ENCODE measurements at places on chromosomes 4 and X.

DNA sequence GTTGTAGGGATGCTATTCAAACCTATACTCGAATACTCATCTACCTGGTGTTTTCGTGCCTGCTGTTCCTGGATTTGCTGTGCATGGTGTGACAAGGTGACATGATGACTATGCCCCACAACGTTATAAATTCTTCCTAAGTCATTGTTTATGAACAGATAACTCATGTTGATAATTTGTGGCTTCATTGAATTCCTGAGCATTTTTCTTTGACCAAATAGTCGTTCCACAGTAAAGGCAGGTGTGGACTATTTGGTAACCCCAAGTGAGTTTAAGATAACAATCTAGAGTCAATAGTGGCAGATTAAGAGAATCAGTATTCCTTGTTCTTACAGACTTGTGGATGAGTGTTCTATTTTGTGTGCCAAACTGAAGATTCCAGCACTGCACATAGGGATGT lies 59.9 kb downstream of the SNX25 start:
- DNase-seq, result no peak

DNA sequence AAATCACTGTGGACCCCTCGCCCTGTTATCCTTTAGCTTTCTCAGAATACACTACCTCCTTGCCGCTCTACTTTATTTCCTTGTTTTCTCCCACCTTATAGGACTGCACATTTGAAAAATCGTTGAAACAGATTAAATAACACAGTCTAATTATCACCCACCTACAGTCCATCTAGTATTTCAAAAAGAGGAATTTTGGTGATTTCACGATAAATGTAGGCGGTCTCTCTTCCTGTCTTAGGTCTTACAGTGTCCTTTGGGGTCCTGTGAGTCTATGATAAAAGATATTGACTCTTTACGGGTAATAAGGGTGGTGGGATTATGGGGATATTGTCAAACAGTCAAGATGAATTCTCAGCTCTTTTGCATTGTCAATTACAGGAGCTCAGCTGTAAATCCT lies 2.4 kb upstream of the TBL1X start:
- DNase-seq, result peak; percentile 36

DNA sequence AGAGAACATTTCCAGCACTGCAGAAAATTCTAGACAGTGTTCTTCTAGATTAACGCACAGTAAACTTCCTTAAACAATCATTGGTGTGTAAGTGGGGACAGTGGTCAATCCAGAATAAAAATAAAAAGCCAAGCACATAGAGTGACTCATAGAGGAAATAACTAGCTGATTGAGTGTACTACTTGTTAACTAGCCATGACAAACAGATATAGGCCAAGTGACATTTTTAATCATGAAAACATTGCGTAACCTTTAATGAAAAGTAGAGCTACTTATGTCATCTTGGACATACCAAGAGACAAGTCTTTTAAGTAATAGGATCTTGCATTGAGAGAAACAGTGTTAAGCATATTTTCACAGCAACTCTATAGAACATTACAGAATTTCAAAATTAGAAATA lies 233.9 kb upstream of the MAB21L2 start:
- DNase-seq, result peak; percentile 4

DNA sequence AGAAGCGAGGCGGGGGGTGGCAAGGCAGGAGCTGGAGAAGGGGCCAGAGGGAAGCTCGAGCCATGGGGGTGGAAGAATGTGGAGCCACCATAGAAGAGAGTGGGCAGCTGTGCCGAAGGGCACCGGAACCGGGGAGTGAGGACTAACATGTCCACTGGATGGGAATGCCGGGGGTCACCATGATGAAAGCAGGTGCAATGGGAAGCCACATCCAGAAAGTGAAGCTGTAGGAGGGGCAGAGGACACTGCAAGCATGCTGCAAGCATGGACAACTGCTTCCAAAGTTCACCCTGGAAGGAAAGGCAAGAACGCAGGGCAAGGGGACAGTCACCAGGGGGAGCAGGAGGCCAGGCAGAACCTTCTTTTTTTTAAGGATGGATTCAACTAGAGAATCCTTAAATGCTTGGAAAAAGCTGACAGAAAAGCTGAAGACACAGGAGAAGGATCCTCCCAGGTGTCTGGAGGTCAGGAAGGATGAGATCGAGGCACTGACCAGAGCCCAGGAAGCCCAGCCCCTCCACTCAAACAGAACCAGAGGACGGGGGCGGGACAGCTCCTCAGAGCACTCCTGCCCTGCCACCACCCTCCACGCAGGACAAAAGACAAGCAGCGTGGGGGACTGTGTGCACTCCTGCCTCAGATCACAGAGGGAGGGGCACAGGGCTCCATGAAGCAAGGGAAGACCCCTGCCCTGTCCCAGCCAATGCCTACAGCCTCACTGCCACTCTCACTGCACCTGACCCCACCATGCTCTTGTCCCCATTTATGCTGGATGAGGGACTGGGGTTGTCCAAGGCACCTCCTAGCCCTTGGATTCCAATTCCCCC lies 169.2 kb downstream of the AFAP1 start:
- DNase-seq, result no peak

DNA sequence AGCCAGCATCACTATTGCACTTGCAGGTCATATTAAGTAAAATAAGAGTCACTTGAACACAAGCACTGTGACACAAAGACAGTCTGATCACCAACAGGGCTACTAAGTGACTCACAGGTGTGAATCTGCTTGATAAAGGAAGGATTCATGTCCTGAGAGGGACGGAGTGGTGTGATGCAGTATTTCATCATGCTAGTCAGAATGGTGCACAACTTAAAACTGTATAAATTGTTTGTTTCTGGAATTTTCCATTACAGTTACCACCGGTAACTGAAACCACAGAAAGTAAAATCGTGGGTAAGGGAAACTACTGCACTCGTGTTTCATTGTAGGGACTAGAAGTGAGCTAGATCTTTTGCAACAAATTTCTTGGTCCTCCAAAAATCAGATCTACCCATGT lies 109.7 kb downstream of the ELOVL6 start:
- no peak for DNase-seq

- DNase-seq, result no peak
Measured at GRCh38 chr4:142516686-142517526, 329.2 kb downstream of the INPP4B start.

DNA sequence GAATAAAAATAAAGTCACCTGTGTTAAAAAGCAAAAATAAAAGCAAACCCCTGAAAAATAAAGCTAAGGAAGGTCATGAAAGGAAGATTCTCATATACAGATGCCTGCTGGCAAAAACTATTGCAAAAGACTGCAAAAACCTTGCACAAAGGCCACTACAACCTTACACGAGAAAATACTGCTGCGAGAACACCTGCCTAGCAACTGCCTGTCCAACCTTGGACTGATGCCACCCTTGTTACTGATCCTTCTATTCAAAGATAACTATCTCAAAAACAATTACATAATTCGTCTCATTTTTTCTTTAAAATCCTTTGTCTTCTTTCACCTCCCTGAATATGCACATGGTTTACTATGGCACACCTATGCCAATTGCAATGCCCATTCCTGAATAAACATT lies 49.6 kb downstream of the SLC2A9 start:
- DNase-seq, result no peak

DNA sequence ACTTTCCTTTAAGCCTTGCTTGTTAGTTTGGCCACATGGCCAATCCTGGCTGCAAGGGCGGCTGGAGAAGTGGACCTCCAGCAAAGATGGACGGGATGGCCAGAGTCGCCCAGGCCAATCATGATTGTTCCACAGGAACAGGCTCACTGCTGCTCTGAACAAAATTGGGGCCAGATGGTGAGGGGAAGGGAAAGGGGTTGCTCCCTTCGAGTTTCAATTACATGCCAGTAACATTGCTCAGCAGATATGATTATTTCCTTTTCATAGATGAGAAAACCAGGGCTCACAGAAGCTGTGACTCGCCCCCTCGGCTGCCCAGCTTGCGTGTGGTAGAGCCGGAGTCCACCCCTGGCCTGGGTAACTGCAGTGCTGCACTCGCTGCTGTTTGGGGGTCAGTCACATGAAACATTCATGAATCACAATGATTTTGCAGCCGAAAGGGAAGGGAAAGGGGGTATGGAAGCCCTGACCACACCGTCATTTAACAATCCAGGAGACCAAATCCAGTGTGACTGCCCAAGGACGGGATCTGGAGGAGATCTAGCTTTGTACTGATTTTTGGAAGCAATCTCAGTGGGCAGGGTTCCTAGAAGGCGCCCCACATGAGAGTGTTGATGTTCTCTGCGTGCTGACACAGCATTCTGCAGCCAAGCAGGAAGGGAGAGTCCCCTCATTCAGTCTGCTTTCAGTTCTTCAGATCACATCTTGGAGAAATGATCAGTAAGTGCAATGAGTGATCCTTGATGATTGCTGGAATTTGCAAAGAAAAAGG lies 77.3 kb upstream of the MSX1 start:
- no peak for DNase-seq

GRCh38 chr4:118363166-118363565 lies 10.4 kb upstream of the PRSS12 start:
- no peak for DNase-seq

- DNase-seq, result no peak
Measured at GRCh38 chrX:94288972-94289371, 615.0 kb downstream of the FAM133A start.

DNA sequence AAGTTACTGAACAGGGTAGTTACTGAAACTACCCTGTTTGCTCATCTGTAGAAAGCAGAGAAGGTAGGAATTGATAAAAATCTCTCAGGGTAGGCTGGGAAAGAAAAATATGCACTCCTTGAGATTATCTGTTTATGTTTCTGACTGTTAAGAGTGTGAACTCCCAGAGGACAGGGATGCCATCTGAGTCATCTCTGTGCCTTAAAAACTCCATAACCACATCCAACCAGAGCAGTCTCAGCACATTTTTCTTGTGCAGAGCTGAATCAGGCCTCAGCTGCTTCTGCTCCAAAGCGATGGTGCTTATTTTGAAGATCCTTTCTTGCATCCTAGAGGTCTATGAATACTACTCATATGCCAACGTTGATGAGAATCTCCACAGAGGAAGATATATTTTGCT lies 9.9 kb downstream of the CENPVL3 start:
- DNase-seq, result no peak

GRCh38 chrX:154013614-154014360 lies 5.9 kb downstream of the IRAK1 start:
- DNase-seq, result no peak

GRCh38 chr4:91958596-91958995 lies 345.2 kb upstream of the GRID2 start:
- no peak for DNase-seq

DNA sequence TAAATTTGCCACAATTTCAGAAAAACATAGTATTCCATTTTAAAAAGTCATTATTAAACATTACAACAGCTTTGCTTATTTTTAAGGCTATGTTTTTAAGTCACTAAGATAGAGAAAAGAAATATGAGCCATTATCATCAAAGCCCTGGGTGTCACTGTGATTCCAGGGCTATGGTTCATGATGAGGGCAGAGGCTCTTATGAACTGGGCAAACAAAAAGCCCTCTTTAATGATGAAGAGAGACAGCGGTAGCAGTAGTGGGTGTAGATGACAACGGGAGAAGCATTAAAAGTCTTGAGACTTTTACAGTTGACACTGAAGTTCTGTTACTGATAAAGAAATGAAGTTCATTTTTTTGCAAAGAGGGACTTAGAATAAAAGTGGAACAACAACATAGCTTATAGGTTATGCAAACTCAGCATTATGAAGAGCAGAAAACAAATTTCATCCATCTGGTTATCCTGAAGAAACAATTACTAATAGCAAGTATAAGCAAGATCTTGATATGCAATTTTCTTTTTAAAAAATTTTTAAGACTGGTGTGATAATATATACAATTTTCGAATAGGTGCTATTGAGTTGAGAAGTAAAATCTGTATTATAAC lies 202.7 kb upstream of the ETNPPL start:
- DNase-seq, result no peak

DNA sequence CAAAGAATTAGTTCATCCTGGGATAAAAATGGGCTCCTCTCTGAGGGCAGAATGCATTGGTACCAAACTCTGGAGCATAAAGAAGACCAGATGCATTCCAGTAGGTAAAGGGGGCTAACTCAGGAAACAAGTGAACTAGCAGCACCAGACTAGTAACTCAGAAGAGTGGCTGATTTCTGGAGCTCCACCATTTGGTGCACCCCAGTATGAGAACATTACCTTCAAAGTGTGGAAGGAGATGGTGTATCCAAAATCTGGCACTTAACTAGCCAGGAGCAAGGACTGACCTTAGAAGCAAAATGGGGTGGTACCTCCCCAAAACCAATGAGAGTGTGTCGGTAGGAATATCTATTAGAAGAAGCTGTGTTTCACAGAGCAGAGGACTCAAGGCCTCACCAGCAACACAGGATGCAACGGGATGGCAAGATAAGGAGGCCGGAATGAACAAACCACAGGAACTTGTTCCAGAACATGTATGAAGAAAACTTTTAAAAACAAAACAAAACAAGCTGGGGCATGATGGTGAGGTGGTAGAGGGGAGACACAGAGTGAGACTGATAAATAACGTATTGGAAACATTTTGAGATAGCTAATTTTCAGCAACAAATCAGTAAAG lies 142.3 kb downstream of the INPP4B start:
- DNase-seq, result no peak

GRCh38 chr4:161696944-161697343 lies 466.9 kb downstream of the FSTL5 start:
- DNase-seq, result no peak

GRCh38 chrX:55754861-55755294 lies 37.3 kb downstream of the RRAGB start:
- DNase-seq, result no peak
